ENCODE measurements at places on chromosomes 16 and 17. TPM values are rescaled to one million over a fixed set of nuclear protein-coding genes. Genes with fewer than 3 reads are reported as not detected.

The C16orf87 gene
- total RNA-seq, result 11.5 TPM

The KRTAP2-2 gene
- not detected for total RNA-seq

The PHOSPHO1 gene
- not detected for total RNA-seq

The CCDC154 gene
- 2.2 TPM for total RNA-seq

The TNP2 gene
- total RNA-seq, result not detected

The APOH gene
- total RNA-seq, result 6.4 TPM

The SPATA2L gene
- total RNA-seq, result 18.5 TPM
